Stimulated activated CD4-positive, alpha-beta T cell treated with anti-CD3 and anti-CD28 coated beads, Interleukin-4, amount 100 ng/mL, for 1 hour (primary cell): ENCODE measurements at places on chromosomes 5 and 9.

GRCh38 chr5:146390469-146390868, 51.8 kb downstream of the POU4F3 start:
- DNase-seq, result no peak

DNA sequence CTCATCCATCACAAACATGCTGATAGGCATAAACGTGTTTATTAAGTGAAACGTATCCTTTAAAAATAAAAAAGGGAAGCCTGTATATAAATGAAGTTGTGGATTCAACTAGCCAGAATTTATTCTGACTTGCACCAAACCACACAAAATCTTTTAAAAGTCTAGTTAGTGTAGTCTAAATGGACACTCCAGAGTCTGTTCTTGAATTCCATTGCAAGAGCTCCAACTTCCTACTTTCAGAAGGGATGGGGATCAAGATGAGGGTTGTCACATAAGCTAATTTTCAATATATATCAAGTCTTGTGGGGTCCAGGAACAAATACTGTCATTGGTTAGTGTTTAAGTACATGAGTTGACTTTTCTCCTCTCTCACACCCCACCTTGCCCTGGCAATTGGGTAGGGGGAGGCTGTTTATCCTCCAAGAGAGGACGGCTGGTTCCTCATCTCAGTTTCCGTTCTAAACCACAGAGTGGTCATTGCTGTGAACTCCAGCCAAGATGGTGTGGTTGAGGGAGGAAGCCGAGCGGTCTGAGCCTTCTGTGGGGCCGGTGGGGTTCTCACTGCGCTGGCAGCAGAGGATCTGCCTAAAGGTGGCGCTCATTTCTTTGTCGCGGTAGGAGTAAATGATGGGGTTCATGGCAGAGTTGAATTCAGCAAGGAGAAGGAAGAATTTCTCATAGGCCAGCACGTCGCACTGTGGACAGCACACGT, 163.2 kb downstream of the LPAR1 start:
- no peak for DNase-seq

DNA sequence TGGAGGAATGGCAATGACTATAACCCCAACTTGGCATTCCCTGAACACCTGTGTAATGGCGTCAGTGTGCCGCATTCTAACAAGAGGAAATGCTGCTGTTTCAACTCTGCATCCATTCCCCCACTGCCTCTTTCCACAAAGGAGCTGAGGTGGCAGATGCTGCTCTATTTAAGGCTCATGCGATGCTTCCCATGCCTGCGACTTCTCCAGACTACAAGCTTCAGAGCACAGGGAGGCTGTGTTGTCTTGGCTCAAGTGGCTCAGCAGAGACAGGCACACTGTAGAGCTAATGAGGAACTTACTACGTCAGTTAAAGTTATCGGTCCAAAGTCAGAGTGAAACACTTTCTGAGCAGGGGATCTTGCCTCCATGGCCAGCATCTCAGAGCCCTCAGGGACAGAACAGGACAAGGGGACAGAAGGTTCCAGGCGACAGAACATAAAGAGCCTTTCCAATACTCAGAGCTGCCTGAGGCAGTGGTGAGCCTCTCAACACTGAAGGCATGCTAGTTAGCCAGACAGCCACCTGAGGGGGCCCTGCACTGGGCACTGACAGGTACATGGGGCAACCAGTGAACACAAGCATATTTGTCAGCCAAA, 21.8 kb downstream of the TNIP1 start:
- no peak for DNase-seq

GRCh38 chr5:156515121-156515520, 188.2 kb downstream of the SGCD start:
- DNase-seq, result no peak

DNA sequence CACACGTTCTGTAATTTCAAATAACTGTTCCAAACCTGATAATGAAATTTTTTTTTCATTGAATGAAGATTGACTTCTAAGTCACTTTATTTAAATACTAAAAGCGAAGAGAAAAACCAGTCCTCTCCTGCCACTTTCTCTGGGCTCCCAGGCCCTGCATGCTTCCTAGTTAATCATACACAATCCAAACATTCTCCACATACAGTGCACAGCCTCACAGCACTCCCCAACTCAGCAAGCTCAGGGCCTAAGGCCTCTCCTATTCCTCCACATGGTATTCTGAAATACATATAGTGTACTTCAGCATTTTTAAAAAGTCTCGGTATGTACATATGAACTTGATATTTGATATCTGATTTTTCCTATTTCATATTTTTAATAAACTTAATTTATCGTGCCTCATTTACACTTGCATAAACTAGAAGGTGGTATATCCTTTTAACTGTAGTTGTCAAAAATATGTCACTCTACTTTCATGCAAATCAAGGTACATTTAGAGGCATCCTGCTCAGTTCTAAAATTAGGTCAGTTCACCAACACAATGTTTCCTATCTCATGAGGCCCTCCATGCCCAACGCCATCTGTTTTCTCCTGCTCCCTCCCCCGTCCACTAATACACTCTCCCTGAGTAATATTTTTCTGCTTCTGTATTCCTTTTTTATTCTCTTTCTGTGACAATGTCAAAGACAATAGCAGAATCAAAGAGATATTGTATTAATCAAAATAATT, 206.7 kb downstream of the ARRDC3 start:
- DNase-seq, result no peak

DNA sequence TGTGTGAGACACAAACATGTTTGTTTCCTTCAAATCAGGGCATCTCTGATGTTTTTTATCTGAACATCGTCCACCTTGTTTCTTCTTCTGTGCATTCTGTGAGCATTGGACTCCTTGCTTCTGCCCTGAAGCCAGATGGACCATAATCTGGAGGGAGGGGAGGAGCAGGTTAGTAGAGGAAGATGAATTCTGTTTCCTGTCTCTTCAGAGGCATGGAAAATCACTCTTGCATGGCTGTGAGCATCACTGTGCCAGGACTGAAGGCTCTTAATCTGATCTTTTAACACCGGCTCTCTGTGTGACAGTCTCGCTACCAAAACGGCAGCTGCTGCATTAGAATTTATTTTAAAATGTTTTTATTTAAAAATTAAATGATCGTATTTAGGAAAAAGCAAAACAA, 43.3 kb downstream of the TLE4 start:
- DNase-seq, result no peak

DNA sequence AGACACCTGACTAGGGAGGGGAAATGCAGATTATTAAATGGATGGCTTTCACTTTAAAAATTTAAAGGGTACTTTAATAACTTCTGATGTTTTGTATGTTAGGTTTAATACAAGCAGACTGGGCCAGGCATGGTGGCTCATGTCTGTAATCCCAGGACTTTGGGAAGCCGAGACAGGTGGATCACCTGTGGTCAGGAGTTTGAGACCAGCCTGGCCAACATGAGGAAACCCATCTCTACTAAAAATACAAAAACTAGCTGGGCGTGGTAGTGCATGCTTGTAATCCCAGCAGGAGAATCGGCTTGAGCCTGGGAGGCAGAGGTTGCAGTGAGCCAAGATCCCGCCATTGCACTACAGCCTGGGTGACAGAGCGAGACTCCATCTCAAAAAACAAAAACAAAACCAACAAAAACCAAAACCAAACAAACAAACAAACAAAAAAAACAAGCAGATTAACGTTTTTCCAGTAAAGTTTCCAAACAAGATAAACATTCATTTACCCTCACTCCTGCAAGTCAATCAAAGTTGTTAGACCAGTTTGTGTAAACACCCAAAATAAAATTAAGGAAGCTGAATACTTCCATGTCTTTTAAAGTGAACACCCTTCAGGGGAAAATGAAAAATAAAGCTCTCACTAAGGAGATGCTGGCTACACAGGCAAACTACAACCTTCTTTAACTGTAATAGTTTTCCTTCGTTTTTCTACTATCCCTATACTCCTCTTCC, 14.1 kb downstream of the ETF1 start:
- DNase-seq, result no peak

DNA sequence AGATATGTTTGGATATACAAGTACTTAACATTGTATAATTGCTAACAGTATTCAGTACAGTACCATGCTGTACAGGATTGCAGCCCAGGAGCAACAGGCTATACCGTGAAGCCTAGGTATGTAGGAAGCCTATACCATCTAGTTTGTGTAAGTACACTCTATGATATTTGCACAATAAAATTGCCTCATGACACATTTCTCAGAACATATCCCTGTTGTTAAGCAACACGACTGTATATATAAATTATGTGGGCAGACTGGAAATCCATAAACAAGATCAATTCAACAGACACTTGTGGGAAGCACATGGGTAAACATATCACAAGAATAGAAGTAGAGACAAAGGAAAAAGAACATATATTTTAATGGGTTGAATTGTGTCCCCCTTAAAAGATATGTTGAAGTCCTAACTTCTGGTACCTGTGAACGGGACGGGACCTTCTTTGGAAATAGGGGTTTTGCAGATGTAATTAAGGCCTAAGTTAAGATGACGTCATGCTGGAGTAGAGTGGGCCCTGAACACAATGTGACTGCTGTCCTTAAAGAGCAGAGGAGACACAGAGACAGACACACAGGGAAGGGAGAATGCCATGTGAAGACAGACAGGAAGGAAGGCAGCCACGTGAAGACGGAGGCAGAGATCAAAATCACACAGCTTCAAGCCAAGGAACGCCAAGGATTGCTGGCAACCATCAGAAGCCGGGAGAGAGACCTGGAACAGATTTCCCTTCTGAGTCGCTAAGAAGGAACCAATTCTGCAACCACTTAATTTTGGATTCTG, 76.3 kb downstream of the SCAI start:
- DNase-seq, result no peak

DNA sequence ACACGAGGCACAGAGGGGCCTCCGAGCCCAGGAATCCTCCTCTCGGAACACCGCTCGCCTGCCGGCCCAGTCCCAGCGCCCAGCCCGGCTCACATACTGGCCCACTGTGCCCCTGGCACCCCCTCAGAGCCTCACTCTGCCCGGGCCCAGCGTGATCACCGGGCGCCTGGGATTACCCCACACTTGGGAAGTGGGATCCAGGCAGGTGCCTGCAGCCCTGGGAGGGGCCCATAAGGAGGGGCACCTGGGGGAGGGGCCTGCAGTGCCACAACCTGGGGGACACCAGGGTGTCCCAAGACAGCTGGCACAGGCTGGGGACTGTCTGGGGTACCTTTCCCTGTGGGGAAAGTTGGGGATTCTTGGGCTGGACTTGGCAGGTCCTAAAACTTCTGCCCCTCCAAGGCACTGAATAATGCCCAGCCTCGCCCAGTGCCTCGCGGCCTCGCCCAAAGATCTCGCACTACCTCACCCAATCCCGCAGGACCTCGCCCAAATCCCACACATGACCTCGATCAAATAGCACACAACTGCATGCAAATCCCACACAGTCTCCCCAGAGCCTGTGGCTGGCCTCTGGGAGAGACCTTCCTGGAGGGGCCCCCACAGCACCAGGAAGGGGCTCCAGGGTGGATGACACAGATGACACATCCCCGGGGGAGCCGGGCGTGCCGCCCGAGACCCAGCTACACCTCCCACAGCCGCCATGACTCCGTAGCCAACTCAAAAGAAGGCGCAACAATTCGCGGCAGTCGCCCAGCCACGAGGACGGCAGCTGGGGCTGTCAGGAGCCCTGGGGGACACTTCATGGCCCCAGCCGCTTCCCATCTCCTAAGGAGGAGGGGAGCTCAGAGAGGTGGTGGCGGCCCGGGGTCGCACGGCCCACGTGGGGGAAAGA, 13.7 kb downstream of the NOTCH1 start:
- no peak for DNase-seq

GRCh38 chr9:28668158-28668557, 1094.9 kb upstream of the C9orf72 start:
- no peak for DNase-seq

DNA sequence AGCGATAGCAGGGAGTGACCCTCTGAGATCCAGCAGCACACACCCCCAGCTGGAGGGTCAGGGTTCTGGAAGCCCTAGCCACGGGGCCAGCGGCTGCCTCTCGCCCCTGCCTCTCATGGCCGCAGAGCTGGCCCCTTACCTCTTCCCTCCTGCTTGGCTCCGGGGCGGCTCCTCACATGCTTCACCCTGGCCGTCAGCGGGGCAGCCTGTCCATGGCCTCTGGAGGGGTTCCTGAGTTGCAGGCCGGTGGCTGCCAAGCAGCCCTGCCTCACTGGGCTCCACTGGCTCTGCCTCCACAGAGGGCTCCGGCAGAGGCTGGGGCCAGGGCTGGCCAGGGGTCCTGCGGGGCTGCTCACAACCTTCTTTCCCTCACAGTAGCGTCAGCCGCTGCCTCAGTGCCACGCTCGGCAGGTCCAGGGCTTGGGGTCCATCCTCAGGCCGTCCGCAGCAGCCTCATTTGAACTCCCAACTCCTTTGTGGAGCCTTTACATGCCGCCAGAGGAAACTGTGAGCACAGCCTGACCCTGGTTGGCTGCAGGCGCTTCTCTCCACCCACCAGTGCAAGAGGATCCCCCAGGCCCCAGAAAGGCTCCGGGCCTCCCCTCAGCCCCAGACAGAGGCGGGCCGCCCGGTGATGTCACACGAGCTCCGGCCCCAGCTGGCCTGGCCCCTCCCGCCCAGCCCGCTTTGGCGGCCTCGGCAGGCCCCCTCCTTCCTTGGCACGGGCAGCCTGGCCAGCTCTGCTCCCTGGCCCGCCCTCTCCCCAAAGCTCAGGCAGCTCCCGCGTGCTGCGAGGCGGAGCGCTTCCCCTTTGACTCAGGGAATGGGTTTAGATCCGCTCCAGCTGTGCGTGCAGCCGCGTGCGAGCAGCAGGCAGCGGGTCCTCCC, at the start of gene ANGPTL2:
Gene ANGPTL2 (minus strand): TSS at position 460 of the 888 bp plus-strand sequence. CDS start 13,904 bp downstream, outside the sequence.
- DNase-seq, result peak; percentile 8

GRCh38 chr9:97565262-97565661, 63.8 kb downstream of the TMOD1 start:
- DNase-seq, result no peak

DNA sequence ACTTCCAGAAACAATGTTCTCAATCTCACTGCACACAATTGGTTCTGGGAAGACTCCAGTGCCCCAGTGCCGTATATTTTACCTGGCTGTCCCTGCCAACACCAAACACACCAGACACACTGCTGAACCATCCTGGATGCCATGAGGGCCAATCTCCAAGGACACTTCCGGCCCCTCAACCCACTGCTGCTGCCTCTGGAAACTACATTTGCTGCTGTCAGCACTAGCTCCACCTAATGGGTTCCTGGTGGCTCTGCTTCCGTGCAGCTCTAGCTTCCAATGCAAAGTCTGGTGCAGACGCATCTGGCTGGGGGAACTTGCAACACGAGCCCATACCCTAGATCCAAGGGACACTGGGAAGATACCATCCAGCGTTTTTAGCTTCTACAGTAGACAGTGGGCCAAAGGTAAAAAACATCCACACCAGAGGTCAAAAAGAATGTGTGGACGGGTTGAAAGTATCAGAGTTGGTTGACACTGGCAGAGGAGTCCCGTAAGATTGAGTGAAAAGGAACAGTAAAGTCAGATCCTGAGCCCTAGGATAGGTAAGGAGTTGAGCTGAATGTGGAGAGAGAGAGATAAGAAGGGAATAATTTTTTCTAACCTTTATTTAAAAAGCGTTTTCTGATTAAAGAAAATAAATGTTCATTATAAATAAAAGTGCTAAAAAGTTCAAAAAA, 99.7 kb upstream of the KIF2A start:
- DNase-seq, result no peak

GRCh38 chr5:158741296-158741695, 358.4 kb downstream of the EBF1 start:
- no peak for DNase-seq

- DNase-seq, result no peak
Measured at GRCh38 chr5:73957397-73958001, 331.5 kb downstream of the ARHGEF28 start.
